ENCODE measurements at places on chromosomes 11 and 22. TPM values are rescaled to one million over a fixed set of nuclear protein-coding genes. Genes with fewer than 3 reads are reported as not detected.

DNA sequence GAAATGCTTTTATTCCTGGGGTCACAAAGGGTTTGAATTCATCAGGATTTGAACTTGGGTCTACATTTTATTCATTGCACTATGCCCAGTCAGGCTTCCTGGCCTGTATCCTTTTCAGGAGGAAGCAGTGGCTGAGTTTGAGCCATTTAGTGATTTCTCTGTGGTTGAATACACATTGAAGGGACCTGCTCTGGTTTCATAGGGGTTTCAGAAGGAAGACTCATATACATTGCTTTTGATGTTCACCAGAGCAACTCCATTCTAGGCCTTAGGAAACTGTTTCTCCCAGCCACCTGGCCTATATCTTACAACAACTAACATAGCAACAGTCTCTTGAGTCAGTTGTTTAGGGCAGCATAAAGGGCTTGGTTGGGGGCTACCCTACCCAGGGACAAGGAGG, 165.7 kb downstream of the INSC start:
- no peaks in the 10 kb centered on the region for H3K36me3 ChIP-seq
- H3K4me1 ChIP-seq = no peaks in the 10 kb centered on the region
- no peak overlapping the region for H3K4me3 ChIP-seq

GRCh38 chr11:41254966-41255365, 204.5 kb downstream of the LRRC4C start:
- H3K36me3 ChIP-seq = no peaks in the 10 kb centered on the region
- no peak overlapping the region for H3K4me3 ChIP-seq
- no peaks in the 10 kb centered on the region for H3K4me1 ChIP-seq
- no peak overlapping the region for H3K27ac ChIP-seq
- no peaks in the 10 kb centered on the region for H3K27me3 ChIP-seq

- H3K4me1 ChIP-seq = peaks cover 63% of the 10 kb centered on the region
- peak overlapping the region; percentile 12 for H3K27ac ChIP-seq
- peak; percentile 46 for DNase-seq
- H3K4me3 ChIP-seq = peak overlapping the region; percentile 37
These were observed 113.4 kb upstream of the CRYBB3 start for GRCh38 chr22:25085930-25086901.

Gene POU2AF2
- total RNA-seq = not detected

GRCh38 chr11:96103102-96103501, 179.2 kb upstream of the MTMR2 start:
- H3K4me3 ChIP-seq = no peak overlapping the region
- peaks cover 1% of the 10 kb centered on the region for H3K36me3 ChIP-seq
- H3K27ac ChIP-seq = no peak overlapping the region
- H3K4me1 ChIP-seq = peaks cover 58% of the 10 kb centered on the region
- no peak for DNase-seq
- no peaks in the 10 kb centered on the region for H3K27me3 ChIP-seq

DNA sequence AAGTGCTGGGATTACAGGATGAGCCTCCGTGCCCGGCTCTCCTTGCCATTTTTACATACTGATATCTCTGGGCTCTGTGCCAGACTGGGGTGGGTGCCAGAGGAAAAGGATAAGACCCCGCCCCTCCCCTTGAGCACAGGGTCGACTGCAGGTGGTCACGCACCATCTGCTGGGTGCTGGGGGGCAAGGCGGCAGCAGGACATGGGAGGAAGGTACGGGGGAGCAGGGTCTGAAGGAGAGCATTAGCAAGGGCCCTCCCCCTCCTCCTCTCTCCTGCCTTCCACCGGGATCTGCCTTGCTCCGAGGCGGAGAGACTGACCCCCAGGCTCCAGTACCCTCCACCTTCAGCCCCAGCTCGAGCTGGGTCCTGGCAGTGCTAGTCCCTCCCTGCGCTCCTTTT, 9.7 kb upstream of the PGA3 start:
- H3K36me3 ChIP-seq = no peaks in the 10 kb centered on the region
- H3K4me3 ChIP-seq = no peak overlapping the region

Measured in activated T-cell treated with anti-CD3 and anti-CD28 coated beads, Interleukin-2, amount 50 U/mL, for 72 hours (primary cell).